Nasal cavity respiratory epithelium epithelial cell of viscerocranial mucosa (primary cell): ENCODE measurements at places on chromosomes 11 and 22. TPM values are rescaled to one million over a fixed set of nuclear protein-coding genes. Genes with fewer than 3 reads are reported as not detected.

The SLC25A45 gene
- total RNA-seq, result 0.57 and 0.68 TPM in 2 replicates

The AAMDC gene
- total RNA-seq, result 3.4 and 6.8 TPM in 2 replicates

The CCDC90B gene
- total RNA-seq, result 62.9 and 68.6 TPM in 2 replicates

The PGA4 gene
- total RNA-seq, result not detected in 2 replicates

The CWC15 gene
- 24.9 and 30.2 TPM in 2 replicates for total RNA-seq

The TMEM218 gene
- 21.3 and 36.6 TPM in 2 replicates for total RNA-seq

The YAP1 gene
- 195 and 207 TPM in 2 replicates for total RNA-seq

The FAM181B gene
- total RNA-seq, result 1.4 and 1.7 TPM in 2 replicates

The RCN1 gene
- 146 and 267 TPM in 2 replicates for total RNA-seq

The OR51B4 gene
- not detected in 2 replicates for total RNA-seq

The SAA4 gene
- 0.64 TPM in 1 of 2 replicates, not detected in the other for total RNA-seq

The CALCA gene
- total RNA-seq, result not detected in 2 replicates

The INPPL1 gene
- 21.9 and 57.9 TPM in 2 replicates for total RNA-seq

The SOX6 gene
- total RNA-seq, result 2.5 and 3.1 TPM in 2 replicates

The MYEOV gene
- total RNA-seq, result under 0.01 and 0.93 TPM in 2 replicates

The RIC3 gene
- total RNA-seq, result 0.68 and 1.9 TPM in 2 replicates

The CREBZF gene
- total RNA-seq, result 37.1 and 40.7 TPM in 2 replicates

The APOBEC3C gene
- total RNA-seq, result 7.5 and 13.0 TPM in 2 replicates

The LAYN gene
- total RNA-seq, result 7.2 and 61.6 TPM in 2 replicates

The GP1BB gene
- total RNA-seq, result 0.68 and 1.9 TPM in 2 replicates

The SPDYC gene
- not detected in 2 replicates for total RNA-seq

The DKK3 gene
- 85.4 and 410 TPM in 2 replicates for total RNA-seq

The MFNG gene
- 2.1 and 2.7 TPM in 2 replicates for total RNA-seq

The VPS51 gene
- total RNA-seq, result 97.1 and 98.5 TPM in 2 replicates

The RAG1 gene
- 0.68 and 1.8 TPM in 2 replicates for total RNA-seq

The SMC1B gene
- not detected in 2 replicates for total RNA-seq

The LGR4 gene
- total RNA-seq, result 20.5 and 38.9 TPM in 2 replicates

The GRK2 gene
- total RNA-seq, result 66.6 and 96.4 TPM in 2 replicates

The ELF5 gene
- under 0.01 and 3.2 TPM in 2 replicates for total RNA-seq

The LRRC55 gene
- total RNA-seq, result not detected in 2 replicates

The CCDC87 gene
- total RNA-seq, result under 0.01 and 0.21 TPM in 2 replicates
